Camera-type eye (tissue), 1 donor: ENCODE measurements at places on chromosomes 12 and 14. TPM values are rescaled to one million over a fixed set of nuclear protein-coding genes. Genes with fewer than 3 reads are reported as not detected.

The TAS2R7 gene
- not detected for total RNA-seq

The SOS2 gene
- total RNA-seq = 65.2 TPM

The GLT1D1 gene
- total RNA-seq = 8.6 TPM

The STXBP6 gene
- 13.9 TPM for total RNA-seq

The PIWIL1 gene
- 1.5 TPM for total RNA-seq

The RASSF9 gene
- total RNA-seq = 5.9 TPM

The USP44 gene
- 2.2 TPM for total RNA-seq

The ARHGDIB gene
- 23.1 TPM for total RNA-seq

The GPRC5D gene
- total RNA-seq = not detected

The BCL11B gene
- total RNA-seq = 4.4 TPM

The GNB3 gene
- 223 TPM for total RNA-seq

The HOXC10 gene
- total RNA-seq = not detected
